Stimulated activated CD8-positive, alpha-beta memory T cell treated with anti-CD3 and anti-CD28 coated beads, Interleukin-4, amount 100 ng/mL, for 4 hours (primary cell): ENCODE measurements at places on chromosomes 1 and 21.

GRCh38 chr1:200211157-200211556 is 183.6 kb downstream of the NR5A2 start:
- DNase-seq, result no peak

- DNase-seq, result no peak
Observed at GRCh38 chr1:62117018-62117750, 77.5 kb upstream of the L1TD1 start.

- no peak for DNase-seq
Observed at GRCh38 chr1:160021376-160022074, 10.3 kb downstream of the PIGM start.

DNA sequence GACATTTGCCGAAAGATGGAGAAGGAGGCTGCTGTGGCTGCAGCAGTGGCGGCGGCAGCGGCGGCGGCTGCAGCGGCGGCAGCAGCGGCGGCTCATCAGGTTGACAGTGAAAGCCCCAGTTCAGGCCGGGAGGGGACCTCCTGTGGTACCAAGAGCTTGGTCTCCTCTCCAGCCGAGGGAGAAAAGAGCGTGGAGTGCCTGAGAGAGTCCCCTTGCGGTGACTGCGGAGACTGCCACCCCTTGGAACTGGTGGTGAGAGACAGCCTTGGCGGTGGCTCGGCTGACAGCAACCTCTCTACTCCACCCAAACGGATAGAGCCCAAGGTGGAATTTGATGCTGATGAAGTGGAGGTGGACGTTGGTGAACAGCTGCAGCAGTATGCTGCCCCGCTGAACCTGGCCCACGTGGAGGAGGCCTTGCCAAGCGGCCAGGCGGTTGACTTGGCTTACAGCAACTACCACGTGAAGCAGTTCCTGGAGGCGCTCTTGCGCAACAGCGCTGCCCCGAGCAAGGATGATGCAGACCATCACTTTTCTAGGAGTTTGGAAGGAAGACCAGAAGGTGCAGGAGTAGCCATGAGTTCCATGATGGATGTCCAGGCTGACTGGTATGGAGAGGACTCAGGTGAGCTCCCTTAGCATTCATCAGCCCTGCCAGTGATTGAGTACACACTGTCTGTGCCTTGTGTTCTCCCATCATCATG is 6.3 kb downstream of the ZBTB8B start:
- no peak for DNase-seq

GRCh38 chr21:33395891-33396331 is 7.3 kb upstream of the IFNGR2 start:
- no peak for DNase-seq

- DNase-seq, result no peak
Observed at GRCh38 chr1:54499360-54500106, 48.5 kb upstream of the ACOT11 start.

- no peak for DNase-seq
Observed at GRCh38 chr1:235657747-235658526, 8.4 kb upstream of the GNG4 start.

- DNase-seq, result no peak
Observed at GRCh38 chr1:60918867-60919266, 163.5 kb upstream of the NFIA start.

- DNase-seq, result no peak
Observed at GRCh38 chr1:246608616-246609376, 42.5 kb downstream of the CNST start.

GRCh38 chr1:183911285-183911684 is 106.4 kb downstream of the RGL1 start:
- DNase-seq, result no peak
